NT2/D1 (cell line): ENCODE measurements at places on chromosomes 1 and 21.

GRCh38 chr1:160061369-160062229, 8.4 kb downstream of the KCNJ10 start:
- DNase-seq, result no peak

DNA sequence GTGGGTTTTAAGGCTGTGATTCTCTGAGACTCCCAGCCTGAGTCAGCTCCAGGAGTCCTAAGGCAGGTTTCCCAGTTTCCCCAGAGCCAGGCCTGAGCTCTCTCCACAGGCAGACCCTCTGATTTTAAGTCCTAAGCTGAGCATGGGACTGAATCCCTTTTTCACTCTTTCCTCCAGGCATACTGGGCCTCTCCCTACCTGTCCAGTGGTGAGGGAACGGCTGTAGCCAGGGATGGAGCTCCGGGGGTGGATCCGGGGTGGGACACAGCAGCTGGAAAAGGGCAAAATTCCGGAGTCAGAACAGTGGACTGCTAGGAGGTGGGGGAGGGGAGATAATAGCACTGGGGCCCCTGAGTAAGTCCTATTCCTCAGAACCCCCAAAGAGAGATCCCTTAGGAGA, 30.0 kb downstream of the DLGAP3 start:
- no peak for DNase-seq

GRCh38 chr21:45950740-45951515, 30.6 kb upstream of the COL6A1 start:
- no peak for DNase-seq

DNA sequence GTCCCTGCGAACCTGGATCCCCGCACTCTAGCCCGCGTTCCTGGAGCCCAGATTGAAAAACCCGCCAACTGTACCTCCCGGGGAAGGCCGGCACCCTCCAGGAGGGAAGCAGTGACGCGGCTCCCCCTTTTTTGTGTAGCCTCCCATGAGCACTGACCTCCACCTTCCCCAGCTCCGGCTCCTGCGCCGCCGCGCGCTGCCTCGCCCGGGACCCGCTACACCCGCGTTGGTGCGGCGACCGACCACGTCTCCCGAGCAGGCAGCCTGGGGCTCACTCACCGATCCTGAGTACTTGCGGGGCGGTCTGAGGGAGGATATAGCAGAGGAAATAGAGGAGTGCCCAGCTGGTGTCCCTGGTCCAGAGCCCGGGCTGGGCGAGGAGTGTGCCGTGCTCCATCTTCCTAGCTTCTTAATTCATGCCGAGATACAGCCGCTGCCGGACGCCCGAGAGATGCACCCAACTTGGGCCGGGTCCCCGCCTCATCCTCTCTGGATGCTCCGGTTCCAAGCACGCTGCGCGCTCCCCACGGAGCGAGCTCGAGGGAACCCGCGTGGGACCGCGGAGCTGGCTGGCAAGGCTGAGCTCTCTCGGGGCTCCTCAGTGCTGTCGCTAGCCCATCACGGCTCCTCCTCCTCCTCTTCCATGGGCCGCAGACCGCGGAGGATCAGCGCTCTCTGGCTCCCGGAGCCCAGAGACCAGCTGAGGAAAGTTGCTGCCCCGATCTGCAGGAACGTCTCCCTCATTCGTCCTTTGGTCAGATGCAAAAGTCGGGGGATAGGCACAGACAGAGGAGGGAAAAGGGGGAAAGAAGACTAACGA, 482 bp downstream of the GRIK1 start:
- DNase-seq, result no peak

DNA sequence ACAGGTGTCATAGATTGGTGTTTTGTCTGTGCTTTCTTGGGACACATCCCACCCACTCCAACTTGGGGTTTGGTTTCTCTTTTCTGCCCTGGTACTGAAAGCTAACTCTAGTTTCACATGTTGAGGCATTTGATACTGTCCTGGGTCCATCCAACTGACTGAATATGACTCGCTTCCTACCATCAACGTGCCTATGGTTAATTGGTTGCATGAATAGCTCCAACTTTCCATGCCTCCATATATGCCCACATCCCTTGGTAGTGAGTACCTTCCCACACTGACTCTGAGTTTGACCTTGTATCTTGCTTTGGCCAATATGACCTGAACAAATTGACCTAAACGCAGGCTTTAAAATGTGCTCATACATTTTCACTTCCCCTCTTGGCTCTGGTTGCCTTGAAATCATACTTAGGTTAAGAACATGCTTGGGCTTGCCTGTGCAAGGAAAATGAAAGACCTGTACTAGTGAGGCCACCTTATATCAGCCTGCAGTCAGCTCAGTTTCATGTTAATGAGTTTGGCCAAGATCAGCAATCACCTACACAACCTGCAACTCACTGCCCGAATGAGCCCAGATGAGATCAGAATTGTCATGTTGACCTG, 81.0 kb upstream of the KCNK2 start:
- DNase-seq, result no peak
